ENCODE measurements at places on chromosomes 6 and 20.
A peak's percentile ranks its signal among the peaks of the same experiment; 100 is the strongest.

DNA sequence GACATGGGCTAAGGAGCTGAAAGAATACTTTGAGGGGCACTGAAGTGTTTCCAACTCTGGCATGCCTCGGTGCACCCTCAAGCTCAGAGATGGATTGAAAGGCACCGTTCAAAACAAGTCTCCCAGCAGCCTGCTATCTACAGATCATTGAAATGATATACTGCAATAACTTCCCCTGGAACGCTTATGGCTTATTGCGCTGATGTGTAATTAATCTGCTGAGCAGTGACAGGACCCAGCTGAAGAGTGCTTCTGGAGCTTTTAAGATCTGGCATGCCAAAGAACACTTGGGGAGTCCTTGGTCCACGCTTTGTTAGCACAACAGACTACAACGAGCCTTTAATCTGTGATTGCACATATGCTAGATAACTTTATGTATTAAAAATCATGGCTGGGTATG, 708.2 kb downstream of the PRKN start:
- DNase-seq = no peak

DNA sequence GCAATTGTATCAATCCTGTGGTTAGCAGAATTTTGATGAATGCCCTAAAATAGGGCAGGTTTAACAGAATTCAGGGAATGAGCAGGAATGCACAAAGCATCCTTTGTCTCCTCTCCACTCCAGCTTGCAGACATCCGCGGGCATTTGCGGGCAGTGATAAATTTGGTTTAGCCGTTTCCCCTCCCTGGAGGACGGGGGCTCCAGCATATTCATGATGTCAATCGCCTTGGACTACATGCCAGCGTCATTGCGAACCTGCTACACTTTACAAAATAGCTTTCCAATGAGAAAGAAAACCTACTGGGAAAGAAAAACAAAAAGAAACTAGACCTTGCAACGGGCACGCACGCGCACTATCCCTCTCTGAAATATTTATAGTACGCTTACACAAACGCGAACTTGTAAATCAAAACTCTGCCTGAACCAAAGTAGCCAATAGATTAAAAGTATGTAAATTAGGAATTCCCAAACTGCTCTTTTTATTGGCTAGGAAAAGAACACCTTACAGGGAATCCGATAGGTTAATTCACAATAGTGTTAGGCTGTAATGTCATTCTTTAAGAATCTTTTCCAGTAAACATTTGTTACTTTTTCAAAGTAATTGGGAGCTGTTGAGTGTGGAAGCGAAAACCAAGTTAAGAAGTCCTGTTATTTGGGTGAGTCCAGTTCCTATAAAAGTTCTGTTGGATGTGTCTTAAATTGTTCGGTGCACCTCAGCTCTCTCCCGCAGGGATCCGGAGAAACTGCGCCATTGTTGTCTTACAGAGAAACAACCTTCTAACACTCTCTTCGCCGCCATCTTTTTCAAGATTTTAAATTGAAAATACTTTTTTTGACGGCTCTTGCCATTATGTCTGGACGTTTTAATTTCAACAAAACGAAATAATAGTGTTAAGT, 136.7 kb downstream of the HFE start:
- DNase-seq = peak; percentile 83

- no peak for DNase-seq
These were observed 1.9 kb upstream of the NECAB3 start for GRCh38 chr20:33676121-33676520.

DNA sequence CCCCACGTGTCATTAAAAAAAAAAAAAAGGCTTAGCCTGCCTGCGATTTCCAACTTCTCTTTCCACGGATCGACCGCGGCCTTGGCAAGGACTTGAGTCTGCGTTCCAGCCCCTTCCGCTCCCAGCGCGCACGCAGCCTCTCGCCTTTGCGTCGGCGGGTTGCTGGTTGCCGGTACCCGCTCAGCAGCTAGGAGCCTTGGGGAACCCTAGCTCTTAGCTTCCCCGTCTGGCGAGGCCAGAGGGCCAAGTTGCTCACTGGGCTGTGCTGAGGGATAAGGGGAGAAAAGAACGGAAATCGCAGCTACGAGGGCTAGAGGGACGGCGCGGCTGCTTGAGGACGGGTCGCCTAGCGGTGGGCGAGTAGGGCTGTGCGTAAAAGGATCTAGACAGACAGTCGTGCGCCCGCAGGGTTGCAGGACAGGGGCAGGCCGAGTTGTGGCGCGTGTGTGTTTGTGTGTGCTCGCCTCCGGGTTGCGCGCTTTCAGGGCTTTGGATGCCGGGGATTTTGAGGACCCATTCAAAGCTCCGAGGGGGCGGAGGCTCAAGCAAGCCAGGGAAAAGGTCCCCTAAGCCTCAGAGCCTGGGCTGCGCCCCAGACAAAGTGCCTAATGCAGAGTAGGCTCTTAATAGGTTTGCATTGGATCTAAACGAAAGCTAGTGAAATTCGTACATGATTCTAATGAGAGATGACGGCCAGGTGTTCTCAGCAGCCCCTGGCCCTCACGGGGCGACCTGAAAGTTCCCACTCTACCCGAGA, 40.5 kb upstream of the OSTM1 start:
- DNase-seq = peak; percentile 55

DNA sequence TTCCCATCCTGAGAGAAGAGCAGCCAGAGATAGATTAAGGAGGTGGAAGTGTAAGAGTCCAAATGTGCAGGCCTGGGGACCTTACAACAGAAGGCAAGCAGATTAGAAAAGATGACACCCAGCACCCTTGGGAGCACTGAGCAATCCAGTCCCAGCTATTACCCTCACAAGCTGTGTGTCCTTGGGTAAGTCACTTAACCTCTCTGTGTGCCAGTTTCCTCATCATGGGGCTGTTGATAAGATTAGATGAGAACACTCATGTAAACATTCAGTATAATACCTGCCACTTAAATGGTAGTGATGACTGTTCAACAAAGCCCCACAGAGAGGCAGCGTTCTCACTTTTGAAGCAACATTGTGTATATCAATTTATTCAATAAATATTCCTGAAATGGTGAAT, 114.8 kb upstream of the CST7 start:
- no peak for DNase-seq

GRCh38 chr6:159038914-159039884, 5.6 kb downstream of the TAGAP start:
- peak; percentile 100 for DNase-seq

DNA sequence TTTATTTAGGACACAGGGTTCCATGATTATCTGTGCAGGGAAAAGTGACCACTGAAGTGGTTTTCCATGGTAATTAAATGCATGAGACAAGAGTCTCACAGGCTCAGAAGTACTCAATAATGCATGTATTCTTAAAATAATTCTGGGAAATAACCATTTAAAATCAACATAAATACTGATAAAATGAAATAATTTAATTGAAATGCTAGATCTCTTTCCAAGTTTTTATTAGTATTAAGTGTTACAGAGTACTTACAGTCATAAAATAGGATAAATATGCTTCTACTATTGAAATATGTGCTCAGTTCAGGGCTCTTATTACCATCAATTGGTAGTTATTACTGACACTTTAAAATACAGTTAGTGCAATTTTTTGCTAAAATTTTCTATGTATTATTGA, 916.0 kb upstream of the GJE1 start:
- DNase-seq = no peak

DNA sequence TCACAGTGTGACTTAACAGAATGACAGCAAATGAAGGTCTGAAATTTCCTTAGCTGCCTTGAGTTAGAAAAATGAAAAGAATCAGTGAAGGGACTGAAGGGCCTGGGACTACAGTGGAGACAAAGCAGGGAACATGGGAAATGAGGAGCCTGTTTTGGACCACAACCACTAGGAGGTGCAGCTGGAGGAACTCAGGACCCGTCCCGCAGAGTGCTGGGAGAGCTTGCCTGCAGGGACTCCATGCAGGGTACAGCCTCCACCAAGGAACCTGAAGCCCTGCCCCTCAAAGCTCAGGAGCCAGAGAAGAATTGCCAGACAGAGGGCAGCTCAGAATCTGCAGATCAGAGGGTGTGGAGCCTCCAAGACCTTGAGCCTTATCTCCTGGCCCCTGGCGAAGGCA, 50.7 kb downstream of the LRFN2 start:
- no peak for DNase-seq

- no peak for DNase-seq
These were observed 4.2 kb downstream of the SCML4 start for GRCh38 chr6:107819964-107820337.

GRCh38 chr6:105618247-105618646, 215.4 kb upstream of the PREP start:
- DNase-seq = no peak

GRCh38 chr20:19552221-19553180, 205.6 kb upstream of the RIN2 start:
- DNase-seq = no peak

GRCh38 chr6:39350723-39351505, 28.4 kb upstream of the KCNK16 start:
- DNase-seq = no peak

DNA sequence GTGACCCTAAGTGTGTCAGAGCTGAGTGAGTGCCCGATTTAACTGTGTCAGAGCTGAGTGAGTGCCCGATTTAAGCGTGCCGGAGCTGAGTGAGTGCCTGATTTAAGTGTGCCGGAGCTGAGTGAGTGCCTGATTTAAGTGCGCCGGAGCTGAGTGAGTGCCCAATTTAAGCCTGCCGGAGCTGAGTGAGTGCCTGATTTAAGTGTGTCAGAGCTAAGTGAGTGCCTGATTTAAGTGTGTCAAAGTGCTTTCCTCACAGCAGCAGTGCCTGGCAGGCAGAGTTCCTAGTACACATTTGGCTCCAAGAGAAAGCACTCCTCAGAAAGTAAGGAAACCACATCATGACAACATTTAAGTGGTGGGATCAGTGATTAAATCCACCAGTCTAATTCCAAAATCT, 13.2 kb downstream of the SERAC1 start:
- DNase-seq = no peak

GRCh38 chr20:36951979-36952738, 651 bp upstream of the SAMHD1 start:
- DNase-seq = no peak

DNA sequence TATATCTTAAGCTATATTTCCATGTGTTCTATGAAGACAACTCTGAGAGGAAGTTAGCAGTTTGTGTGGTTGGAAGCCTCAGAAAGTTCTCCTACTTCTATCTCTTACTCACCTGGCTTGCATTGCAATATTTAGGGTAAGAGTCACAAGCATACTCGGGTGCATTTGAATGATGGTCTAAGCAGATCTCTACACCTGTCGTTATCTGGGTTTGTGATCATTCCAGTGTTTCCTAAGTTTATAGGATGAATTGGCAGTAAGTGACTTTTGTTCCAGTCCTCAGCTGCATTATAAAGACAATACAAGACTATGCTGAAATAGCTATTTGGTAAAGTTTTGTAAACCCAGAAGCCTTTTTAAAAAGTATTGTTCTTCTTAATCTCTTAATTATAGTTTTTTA, 36.9 kb downstream of the CBFA2T2 start:
- no peak for DNase-seq

DNA sequence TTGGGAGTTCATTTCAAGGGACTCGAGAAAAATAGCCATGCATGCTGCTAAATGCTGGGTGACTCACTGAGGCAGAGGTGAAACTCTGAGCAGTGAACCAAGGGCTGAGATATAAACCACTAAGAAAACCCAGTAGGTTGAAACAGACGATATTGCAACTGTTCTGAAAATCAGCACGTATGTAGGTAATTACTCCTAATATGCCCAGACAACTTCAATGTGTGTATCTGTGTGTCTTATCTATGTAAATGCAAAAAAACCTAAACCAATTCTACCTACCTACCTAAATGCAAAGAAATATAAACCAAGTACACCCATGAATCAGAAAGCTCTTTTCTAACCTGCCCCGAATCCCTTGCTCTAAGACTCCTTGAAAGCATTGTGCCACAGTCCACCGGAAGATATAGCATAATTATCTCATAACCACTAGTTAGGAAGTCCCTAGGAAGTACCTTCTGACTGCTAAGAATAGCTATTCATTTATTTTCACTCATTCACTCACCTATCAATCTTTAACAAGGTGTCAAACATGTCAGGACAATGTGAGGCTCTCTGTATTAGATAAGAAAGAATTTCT, 458.7 kb upstream of the RUNX2 start:
- no peak for DNase-seq

DNA sequence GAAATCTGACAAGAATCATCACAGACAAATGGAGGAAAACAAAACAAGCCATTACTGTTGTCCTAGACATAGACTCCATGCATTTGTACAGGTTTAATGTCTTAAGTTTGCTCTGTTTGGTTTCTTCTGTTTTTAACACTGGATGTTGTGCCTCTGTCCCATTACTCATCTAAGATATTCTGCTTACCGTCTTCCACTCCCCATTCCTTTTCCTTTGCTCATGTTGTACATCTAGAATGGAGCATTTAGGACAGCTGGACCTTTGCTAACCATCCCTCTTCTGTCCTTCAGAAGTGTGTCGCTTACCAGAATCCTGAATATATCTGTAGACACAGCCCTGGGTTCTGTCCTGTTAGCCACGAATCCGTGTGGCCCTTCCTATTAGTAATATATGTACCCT, 35.2 kb downstream of the RAB22A start:
- DNase-seq = no peak

DNA sequence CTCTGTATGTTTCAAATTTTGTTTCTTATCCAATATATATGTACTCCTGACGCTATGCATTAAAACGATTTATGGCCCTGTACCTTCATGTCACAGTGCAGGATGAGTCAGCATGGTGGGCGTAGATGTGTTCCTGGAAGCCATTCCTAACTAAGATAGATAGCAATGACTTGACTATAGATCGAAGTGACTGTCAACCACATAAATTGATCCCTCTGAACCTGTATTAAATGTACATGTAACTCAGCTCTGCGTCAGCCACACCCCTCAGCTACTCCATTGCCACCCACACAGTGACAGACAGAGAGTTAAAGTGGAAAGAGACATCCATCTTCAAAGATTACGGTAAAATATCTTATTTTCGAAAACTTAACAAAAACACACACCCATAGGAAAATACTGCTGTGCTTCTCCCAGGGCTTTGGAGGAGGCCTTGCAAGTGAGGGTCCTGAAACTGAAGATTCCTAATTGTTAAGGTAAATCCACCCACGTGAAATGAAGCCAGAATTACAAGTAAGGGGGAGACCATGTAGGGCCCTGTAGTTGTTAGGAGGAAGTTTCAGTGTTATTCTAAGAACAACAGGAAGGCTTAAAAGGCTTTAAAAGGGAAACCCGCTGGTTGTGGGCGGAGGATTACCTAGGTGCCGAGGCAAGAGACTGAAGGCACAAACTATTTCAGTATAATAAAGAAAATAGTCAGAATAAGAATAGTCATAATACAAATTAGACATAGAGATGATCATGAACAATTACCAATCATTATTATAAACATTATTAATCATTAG, 10.3 kb upstream of the RAD21L1 start:
- no peak for DNase-seq

- peak; percentile 53 for DNase-seq
These were observed 273.5 kb upstream of the RUNX2 start for GRCh38 chr6:45054610-45055009.

DNA sequence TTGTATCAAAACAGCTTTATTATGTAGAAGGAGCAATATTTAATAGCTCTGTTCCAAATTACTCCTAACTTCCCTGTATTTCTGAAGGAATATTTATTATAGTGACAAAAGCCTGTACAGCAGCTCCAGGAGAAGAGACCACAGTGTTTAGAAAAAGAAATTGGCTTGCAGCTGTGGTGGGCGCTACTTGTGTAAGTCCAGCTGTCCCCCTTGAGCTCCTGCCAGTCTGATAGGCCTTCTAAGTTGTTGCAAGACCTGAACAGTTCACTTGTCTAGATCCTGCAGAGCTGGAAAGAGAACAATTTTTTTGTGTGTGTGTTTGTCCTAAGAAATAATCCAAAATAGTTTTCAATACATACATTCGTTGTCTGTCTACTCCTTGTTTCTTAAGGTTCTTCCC, 86.6 kb downstream of the JARID2 start:
- DNase-seq = peak; percentile 40

All from MV-4-11 (cell line).